Fibroblast of skin of abdomen (primary cell): ENCODE measurements at places on chromosomes 12 and 14.
A peak's percentile ranks its signal among the peaks of the same experiment; 100 is the strongest.

GRCh38 chr14:68449561-68450181, 343.2 kb downstream of the ZFP36L1 start:
- no peak for DNase-seq

DNA sequence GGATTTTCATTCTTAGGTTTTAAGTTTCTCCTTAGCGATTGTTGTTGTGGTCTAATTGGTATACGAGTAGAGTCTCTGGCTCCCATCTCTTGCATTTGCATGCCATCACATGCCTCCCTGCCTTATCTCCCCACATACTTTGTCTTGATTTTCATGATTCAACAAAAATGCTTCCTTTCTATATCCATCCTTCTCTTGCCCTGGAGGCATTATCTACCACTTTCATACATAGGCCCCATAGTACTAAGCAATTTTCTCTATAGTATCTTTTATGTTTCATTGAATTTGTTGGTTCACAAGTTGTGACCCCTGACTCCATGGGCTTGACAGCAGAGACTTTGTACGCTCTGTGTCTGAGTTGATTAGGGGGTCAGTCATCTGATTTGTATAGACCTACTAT, 226.1 kb downstream of the ACSS3 start:
- no peak for DNase-seq

DNA sequence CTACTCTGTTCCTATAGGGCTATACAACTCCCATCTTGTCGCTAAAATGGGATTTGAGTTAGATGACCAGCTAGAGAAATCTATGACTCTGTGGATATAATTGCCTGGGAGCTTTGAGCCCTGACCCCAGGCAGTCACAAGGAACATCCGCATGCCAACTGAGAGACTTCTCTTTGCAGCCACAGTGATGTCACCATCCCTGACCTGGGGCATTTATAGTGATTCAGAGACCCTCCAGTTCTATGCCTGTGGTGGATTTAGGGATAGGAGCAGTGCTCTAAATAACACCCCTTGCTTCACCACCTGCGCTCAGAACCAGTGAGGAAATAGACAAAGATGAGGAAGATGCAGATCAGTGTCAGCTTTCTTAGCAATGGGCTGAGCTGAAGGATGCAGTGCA, 86.2 kb downstream of the RIN3 start:
- DNase-seq = no peak

GRCh38 chr12:30796891-30797371, 42.2 kb upstream of the CAPRIN2 start:
- DNase-seq = peak; percentile 45

DNA sequence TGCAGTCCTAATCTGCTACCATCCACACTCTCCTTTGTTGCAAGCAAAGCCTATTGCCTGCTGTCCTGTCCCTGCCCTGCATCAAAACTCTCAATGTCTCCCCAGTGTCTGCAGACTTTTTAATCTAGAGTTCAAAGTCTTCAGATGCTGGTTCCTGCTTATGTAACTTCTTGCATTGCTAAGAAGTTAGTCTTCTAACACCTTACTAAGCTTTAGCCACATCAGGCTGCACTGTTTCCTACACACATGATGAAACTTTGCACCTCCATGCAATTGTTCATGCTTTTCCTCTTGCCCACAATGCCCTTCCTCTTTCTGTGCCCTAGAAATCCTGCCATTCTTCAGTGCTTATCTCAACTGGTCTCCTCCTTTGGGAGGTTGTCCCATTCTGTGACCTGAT, 16.2 kb upstream of the DICER1 start:
- DNase-seq = no peak

GRCh38 chr14:68450391-68451120, 342.3 kb downstream of the ZFP36L1 start:
- DNase-seq = no peak

- no peak for DNase-seq
Observed at GRCh38 chr14:90844321-90844720, 28.1 kb upstream of the TTC7B start.

DNA sequence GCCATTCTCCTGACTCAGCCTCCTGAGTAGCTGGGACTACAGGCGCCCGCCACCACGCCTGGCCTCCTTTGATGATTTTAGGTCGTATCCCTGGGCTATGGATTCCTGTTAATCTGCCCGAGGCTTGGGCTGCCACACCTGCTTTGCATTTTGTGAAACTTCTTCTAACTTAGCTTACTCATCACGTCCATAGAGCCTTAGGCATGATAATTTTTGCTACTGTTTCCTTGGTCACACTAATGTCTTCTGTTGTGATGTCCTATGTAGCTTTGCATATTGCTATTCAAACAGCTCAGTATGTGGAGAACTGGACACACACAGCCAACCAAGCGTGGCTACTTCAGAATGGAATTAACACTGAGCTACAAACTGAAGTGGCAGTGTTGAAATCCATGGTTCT, 47.5 kb upstream of the DDX11 start:
- no peak for DNase-seq

DNA sequence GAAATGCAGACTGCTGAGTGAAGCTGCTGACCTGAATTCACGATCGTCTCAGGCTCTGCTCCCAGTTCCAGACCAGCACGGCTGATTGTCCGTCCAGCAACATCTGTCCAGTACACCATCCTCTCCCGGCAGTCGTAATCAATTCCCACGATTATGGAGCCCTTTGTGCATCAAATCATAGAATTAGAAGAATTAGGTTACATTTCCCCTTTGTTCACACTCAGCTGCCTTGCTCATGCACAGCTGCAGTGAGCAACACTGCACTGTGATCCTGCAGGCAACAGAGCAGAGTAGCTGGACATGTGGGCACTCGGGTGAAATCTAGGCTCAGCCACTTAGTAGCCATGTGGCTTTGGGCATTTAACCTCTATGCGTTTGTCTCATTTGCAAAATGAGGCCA, 22.2 kb downstream of the RTRAF start:
- no peak for DNase-seq

GRCh38 chr14:34713681-34714319, 593 bp downstream of the CFL2 start:
- peak; percentile 75 for DNase-seq

GRCh38 chr12:19273482-19274330, 144.2 kb downstream of the PLEKHA5 start:
- peak; percentile 99 for DNase-seq

DNA sequence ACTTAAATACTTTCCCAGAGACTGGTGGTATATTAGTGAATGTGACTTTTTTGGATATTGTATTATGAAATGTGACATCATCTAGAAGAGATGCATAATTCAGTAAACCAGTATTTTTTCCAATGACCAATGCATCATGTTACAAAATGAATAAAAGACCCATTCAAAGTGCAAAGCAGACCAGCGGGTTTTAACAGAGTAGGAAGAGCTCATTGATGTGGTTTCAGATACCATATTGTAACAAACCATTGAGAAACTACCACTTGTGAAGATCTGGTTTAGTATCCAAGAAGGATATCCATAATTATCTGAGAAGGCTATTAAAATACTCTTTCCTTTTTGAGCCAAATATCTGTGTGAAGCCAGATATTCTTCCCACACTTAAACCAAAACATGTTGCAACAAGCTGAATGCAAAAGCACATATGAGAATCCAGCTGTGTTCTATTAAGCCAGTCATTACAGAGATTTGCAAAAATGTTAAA, 47.7 kb downstream of the MVK start:
- peak; percentile 48 for DNase-seq

GRCh38 chr14:50778721-50779483, 52.1 kb downstream of the NIN start:
- DNase-seq = peak; percentile 40

GRCh38 chr14:92285311-92285710, 37.7 kb upstream of the SLC24A4 start:
- no peak for DNase-seq

GRCh38 chr14:24439257-24439656, 3.3 kb downstream of the SDR39U1 start:
- no peak for DNase-seq

DNA sequence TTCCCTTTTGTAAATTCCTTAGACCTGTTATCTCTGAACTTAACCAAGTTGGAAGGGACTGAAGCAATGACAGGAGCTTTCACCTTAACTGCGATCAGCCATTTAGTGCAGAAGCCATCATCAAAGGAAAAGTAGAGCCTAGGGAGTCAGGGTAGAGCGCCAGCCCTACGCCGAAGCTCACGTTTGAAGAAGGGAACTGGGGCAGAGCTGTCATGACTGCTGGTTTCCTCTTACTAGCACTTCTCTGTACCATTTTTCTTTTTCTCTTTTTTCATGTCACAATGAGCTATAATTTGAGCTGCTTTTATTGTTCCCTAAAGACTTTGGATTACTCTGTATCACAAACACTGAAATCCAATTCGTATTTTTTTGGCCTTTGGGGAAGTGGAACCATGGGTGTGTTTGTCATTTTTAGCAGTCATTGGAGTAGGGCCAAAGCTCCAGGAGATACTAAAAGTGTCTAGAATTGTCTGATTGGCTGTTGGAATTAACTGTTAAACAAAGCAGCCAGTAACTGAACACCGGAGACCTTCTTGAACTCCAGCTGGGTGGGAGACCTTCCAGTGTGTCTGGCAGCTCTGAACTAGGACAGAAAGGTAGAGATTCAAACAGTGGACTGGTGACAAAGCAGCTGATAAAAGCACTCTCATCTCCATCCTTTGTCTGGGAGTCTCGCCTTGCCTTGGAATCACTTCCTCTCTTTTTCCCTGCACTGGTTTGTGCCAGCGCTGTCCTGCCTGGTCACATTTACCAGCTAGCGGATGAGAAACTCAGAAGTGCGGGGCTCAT, 9.1 kb downstream of the MTRFR start:
- DNase-seq = no peak

DNA sequence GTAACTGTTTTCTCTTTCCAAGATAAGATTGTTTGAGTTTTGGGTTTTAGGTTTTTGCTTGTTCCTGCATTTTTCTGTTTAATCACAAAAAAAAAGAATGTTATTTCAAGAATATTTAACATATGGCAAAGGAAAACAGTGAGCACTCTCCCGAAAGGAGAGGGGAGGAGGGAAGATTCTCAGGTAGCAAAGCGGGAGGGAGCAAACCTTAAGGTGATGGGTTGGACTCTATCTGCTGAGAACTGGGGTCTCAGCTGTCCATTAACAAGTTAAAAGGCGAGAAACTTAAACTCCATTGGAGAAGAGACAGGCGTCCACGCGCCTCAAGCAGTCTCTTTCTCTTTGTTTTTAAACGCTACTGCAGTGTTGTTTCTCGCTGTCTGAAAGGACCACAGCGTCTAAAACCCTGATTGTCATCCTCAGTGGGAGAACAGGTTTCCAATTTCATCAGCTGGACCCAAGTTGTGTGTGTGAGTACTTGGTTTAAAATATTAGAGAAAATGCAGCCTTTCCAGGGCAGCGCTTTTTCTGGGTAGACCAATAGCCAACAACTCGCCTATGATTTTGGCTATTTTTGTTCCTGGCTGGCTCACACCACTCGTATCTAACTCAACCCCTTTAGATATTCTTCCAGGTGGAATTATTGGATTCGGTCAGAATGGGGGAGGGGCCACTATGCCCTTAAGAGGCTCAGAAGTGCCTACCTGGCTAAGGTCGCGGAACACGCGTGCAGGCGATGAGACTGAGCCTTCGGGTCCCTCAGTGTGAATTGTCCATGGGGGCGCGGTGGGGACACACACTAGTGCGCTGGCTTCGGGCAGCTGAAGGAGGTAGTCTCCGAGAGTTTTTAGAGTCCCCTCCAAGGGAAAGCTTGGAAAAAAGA, 8.2 kb downstream of the SIX1 start:
- no peak for DNase-seq
